ENCODE measurements at places on chromosomes 2 and 18.

GRCh38 chr18:27361477-27361876 is 176.4 kb upstream of the CHST9 start:
- no peak for DNase-seq

GRCh38 chr2:112876971-112877361 is 34.0 kb upstream of the IL37 start:
- DNase-seq, result no peak

- DNase-seq, result no peak
Measured at GRCh38 chr18:60358516-60358915, 14.1 kb downstream of the MC4R start.

- DNase-seq, result no peak
Measured at GRCh38 chr2:3628800-3629199, 29.2 kb upstream of the ALLC start.

DNA sequence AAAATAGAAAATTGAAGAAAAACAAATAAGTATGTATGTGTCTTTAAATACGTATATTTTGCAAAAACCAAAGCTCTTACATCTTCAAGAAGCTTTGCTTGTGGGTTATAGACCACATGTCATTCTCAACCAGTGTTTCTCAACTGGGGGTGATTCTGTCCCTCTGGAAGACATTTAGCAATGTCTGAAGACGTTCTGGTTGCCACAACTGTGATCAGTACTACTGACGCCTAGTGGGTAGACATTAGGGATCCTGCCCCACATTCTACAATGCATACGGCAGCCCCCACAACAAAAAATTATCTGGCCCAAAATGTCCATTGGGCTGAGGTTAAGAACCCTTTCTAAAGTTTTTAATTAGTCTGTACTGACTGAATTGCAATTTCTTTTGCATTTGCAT is 48.4 kb downstream of the UNC50 start:
- DNase-seq, result no peak

GRCh38 chr2:224405841-224406370 is 4.0 kb upstream of the FAM124B start:
- no peak for DNase-seq

GRCh38 chr2:33441235-33441810 is 35.1 kb upstream of the RASGRP3 start:
- DNase-seq, result no peak

DNA sequence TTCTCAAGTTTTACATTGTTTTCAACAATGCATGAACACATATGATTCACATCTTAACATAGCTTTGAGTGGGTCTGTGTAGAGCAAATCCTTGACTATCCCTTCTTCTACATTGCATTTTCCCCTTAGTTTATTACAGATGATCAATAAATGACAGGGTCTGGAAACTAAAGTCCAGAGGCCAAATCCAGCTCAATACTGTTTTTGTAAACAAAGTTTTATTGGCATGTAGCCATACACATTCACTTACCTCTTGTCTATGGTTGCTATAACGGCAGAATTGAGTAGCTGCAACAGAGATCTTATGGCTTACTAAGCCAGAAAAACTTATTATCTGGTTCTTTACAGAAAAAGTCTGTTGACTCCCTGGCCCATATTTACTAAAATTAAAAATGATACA is 12.8 kb downstream of the FANCL start:
- DNase-seq, result no peak

DNA sequence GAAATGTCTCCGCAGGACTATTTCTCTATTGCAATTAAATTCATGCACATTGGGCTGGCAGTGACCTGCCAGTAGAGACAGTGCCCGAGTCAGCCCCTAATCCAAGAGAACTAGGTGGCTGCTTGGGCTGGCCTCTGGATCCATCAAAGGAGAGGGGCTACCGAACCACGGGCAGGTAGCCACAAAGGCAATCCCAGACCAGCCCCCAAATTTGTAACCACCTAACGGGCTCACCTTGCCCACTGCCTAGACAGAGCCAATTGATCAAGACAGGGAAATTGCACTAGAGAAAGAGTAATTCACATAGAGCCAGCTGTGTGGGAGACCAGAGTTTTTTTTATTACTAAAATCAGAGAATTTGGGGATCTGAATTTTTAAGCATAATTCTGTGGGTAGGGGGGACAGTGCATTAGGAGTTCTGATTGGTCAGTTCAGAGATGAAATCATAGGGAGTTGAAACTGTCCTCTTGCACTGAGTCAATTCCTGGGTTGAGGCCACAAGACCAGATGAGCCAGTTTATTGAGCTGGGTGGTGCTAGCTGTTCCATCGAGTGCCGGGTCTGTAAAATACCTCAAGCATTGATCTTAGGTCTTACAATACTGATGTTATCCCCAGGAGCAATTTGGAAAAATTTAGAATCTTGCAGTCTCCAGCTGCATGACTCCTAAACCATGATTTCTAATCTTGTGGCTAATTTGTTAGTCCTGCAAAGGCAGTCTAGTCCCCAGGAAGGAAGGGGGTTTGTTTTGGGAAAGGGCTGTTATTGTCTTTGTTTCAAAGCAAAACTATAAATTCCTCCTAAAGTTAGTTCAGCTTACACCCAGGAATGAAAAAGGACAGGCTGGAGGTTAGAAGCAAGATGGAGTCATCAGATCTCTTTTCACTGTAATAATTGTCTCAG is 260.4 kb upstream of the SP5 start:
- DNase-seq, result no peak
